ENCODE measurements at places on chromosomes 6 and 20.

GRCh38 chr6:112429226-112429625 lies 82.1 kb downstream of the RFPL4B start:
- H3K36me3 ChIP-seq, result no peaks in the 10 kb centered on the region
- DNase-seq, result no peak
- H3K27me3 ChIP-seq, result no peaks in the 10 kb centered on the region
- H3K4me3 ChIP-seq, result no peak overlapping the region
- no peaks in the 10 kb centered on the region for H3K4me1 ChIP-seq

- DNase-seq, result no peak
- H3K4me3 ChIP-seq, result no peak overlapping the region
- no peak overlapping the region for H3K27ac ChIP-seq
- H3K36me3 ChIP-seq, result peaks cover 7% of the 10 kb centered on the region
- peaks cover 12% of the 10 kb centered on the region for H3K4me1 ChIP-seq
- H3K27me3 ChIP-seq, result no peaks in the 10 kb centered on the region
Observed at GRCh38 chr20:62961310-62961783, 8.8 kb downstream of the SLC17A9 start.

DNA sequence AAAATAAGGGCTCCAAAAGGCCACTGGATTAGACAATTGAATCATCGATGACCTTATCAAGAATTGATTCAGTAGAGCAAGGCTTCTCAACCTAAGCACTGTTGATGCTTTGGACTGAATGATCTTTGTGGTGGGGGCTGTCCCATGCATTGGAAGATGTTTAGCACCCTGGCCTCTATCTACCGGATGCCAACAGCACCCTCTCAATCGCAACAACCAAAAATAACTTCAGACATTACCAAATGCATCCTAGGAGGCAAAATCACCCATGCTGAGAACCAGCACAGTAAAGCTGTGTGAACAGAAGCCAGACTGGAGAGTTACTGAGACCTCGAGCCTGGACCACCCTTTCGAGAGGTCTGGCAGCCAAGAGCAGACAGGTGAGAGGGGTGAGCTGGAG lies 67.5 kb downstream of the TBC1D7 start:
- H3K4me3 ChIP-seq, result no peak overlapping the region
- no peak for DNase-seq
- no peak overlapping the region for H3K27ac ChIP-seq
- peaks cover 5% of the 10 kb centered on the region for H3K4me1 ChIP-seq

- H3K27me3 ChIP-seq, result no peaks in the 10 kb centered on the region
- peaks cover 36% of the 10 kb centered on the region for H3K4me1 ChIP-seq
- H3K36me3 ChIP-seq, result peaks cover 9% of the 10 kb centered on the region
- no peak overlapping the region for H3K27ac ChIP-seq
Observed at GRCh38 chr20:51381557-51381956, 161.0 kb downstream of the NFATC2 start.

DNA sequence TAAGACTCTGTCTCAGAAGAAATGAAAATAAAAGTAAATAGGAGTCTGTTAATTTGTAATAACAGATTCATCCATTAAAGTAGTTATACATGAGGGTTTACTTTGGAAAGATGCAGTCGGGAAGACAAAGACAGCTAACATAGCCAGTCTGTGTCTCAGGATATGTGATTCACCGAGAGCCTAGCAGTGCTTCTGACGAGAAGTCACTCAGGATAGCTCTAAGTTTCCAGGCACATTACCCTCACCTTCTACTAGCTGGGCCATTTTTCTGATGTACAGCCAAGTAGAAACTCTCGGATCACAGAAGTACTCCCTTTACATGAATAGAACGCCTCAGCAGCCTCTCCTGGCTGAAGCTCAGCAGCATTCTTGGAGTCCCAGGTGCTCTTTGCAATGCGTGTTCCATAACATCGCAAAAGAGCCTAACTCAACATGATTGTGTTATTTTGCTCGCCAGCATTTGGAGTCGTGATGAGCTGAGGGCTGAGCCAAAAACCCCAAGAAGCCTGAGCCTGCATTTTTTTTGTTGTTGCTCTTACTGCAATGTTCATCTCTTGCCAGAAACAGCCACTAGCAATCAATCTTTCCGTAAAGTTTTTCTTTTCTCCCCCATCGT lies 22.4 kb upstream of the TASP1 start:
- no peak overlapping the region for H3K27ac ChIP-seq
- no peaks in the 10 kb centered on the region for H3K4me1 ChIP-seq
- H3K36me3 ChIP-seq, result no peaks in the 10 kb centered on the region
- DNase-seq, result no peak
- no peak overlapping the region for H3K4me3 ChIP-seq
- no peaks in the 10 kb centered on the region for H3K27me3 ChIP-seq

- peaks cover 2% of the 10 kb centered on the region for H3K36me3 ChIP-seq
- H3K27me3 ChIP-seq, result peaks cover 3% of the 10 kb centered on the region
- no peak for DNase-seq
- H3K4me1 ChIP-seq, result peaks cover 29% of the 10 kb centered on the region
Observed at GRCh38 chr20:46089167-46089416, 670 bp downstream of the NCOA5 start.

DNA sequence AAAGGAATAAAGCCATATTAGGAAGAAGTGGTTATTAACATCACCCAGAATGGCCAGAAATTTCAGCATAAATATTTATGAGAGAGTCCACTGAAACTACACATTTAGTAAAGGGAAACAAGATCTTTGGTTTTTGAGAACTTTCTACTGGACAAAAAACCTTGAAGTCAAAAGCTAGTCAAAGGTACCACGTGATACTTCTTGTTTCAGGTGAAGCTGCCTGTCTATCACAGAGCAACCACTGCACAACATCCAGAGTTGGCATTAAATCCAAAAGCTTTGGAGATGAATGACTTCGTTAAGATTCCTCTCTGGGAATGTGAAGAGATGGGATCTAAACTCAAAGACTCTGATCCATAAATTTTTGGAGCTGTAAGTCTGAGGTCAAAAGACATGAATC lies 137.0 kb downstream of the KCNQ5 start:
- H3K36me3 ChIP-seq, result no peaks in the 10 kb centered on the region
- H3K4me3 ChIP-seq, result no peak overlapping the region
- H3K4me1 ChIP-seq, result peaks cover 3% of the 10 kb centered on the region
- DNase-seq, result no peak

- no peak for DNase-seq
- no peak overlapping the region for H3K27ac ChIP-seq
- no peak overlapping the region for H3K4me3 ChIP-seq
- peaks cover 8% of the 10 kb centered on the region for H3K27me3 ChIP-seq
- peaks cover 14% of the 10 kb centered on the region for H3K4me1 ChIP-seq
- H3K36me3 ChIP-seq, result no peaks in the 10 kb centered on the region
Observed at GRCh38 chr6:3414327-3415081, 42.3 kb downstream of the SLC22A23 start.

DNA sequence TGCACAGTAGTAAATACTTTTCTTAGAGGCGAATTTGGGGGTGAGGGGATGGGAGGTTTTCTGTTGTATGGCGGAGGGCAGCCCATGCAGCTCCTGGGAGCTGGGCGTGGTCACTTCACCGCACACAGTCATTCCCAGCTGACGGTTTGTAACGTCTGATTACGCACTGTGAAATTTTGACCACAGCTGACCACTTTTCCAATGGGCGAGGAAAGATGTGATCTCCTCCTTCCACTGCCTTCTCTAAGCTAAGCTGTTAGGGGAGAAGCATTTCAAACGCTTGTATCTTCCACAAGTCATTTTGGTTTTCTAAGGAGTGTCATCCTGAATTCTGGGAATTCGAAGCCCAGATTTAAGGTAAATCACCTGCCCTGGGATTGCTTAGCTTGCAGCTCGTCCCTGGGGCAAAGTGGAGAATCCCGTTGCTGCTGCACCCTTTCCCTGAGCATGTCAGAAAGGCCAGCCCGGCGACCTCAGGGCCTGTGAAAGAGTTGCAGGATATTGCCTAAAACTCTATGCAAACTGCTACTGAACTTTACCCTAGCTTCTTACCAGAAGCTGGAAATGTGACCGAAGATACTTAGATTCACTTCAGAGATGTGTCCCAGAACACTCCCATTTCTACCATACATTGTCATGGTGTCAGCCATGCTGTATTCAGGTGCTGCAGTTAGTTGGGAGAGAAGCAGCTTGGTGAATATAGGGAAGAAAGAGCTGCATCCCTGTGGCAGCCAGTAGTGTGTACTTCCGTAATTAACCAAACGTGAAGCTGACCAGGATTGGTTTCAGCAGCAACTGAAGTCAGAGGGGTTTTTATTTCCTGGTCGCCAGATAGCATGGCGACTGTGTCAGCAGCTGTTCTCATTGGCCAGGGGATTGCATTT lies 58.9 kb downstream of the RREB1 start:
- no peak overlapping the region for H3K27ac ChIP-seq
- H3K27me3 ChIP-seq, result no peaks in the 10 kb centered on the region
- H3K36me3 ChIP-seq, result peaks cover 9% of the 10 kb centered on the region
- no peak overlapping the region for H3K4me3 ChIP-seq
- no peak for DNase-seq

GRCh38 chr6:71294121-71294523 lies 5.5 kb downstream of the OGFRL1 start:
- H3K4me1 ChIP-seq, result peaks cover 18% of the 10 kb centered on the region
- H3K27me3 ChIP-seq, result no peaks in the 10 kb centered on the region
- no peak overlapping the region for H3K4me3 ChIP-seq
- peaks cover 25% of the 10 kb centered on the region for H3K36me3 ChIP-seq
- no peak overlapping the region for H3K27ac ChIP-seq
- no peak for DNase-seq

Data from activated naive CD8-positive, alpha-beta T cell treated with anti-CD3 and anti-CD28 coated beads, Interleukin-2, amount 10 ng/mL, durations not matched to agents 7 days and 5 days (primary cell).